ENCODE measurements at places on chromosomes 7 and 10. TPM values are rescaled to one million over a fixed set of nuclear protein-coding genes. Genes with fewer than 3 reads are reported as not detected.
A peak's percentile ranks its signal among the peaks of the same experiment; 100 is the strongest.

INHBA gene
- 1.1 TPM for polyA plus RNA-seq

SPDYE11 gene
- 1.00 TPM for polyA plus RNA-seq

MACC1 gene
- 13.5 TPM for polyA plus RNA-seq

KIAA1549 gene
- 16.9 TPM for polyA plus RNA-seq

CCL26 gene
- polyA plus RNA-seq, result 0.33 TPM

ACHE gene
- 2.5 TPM for polyA plus RNA-seq

PRKG1 gene
- polyA plus RNA-seq, result 17.1 TPM

GRCh38 chr7:19455623-19456022 is 253.2 kb downstream of the POLR1F start:
- no peak overlapping the region for H3K27ac ChIP-seq
- H3K4me1 ChIP-seq, result no peaks in the 10 kb centered on the region
- no peaks in the 10 kb centered on the region for H3K36me3 ChIP-seq
- H3K4me3 ChIP-seq, result no peak overlapping the region

GRCh38 chr7:122691569-122692235 is 7.2 kb downstream of the RNF133 start:
- no peaks in the 10 kb centered on the region for H3K36me3 ChIP-seq
- no peaks in the 10 kb centered on the region for H3K4me1 ChIP-seq
- DNase-seq, result no peak
- no peak overlapping the region for H3K4me3 ChIP-seq
- no peaks in the 10 kb centered on the region for H3K27me3 ChIP-seq

- DNase-seq, result no peak
- H3K4me3 ChIP-seq, result no peak overlapping the region
- H3K27ac ChIP-seq, result no peak overlapping the region
- H3K36me3 ChIP-seq, result no peaks in the 10 kb centered on the region
- no peaks in the 10 kb centered on the region for H3K4me1 ChIP-seq
Observed at GRCh38 chr10:79493806-79494205, 18.5 kb upstream of the EIF5AL1 start.

DNA sequence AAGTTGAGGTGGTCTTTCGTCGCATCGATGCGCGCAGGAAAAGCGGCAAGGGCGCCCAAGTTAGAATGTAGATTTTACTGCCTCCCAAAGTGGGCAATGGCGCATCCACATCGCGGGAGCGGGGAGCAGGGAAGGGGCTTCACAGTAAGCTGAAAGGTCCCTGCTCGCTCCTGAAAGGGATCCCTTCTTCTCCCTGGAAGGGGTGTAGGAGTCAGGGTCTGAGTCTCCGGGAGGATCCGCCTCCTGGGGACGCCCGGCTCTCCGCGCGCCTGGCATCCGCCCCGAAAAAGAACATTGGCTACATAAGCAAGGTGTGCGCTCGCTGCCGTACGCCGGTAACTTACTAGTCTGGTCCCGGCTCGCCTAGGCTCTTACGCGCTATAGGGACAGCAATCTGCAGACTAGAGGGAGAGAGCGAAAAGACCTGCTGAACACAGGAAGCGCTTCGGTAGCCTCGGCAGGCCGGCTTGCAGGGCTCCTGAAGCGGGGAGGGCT is 804 bp downstream of the UNC5B start:
- H3K4me3 ChIP-seq, result peak overlapping the region; percentile 82
- peaks cover 63% of the 10 kb centered on the region for H3K4me1 ChIP-seq
- peaks cover 90% of the 10 kb centered on the region for H3K27me3 ChIP-seq
- no peaks in the 10 kb centered on the region for H3K36me3 ChIP-seq
- DNase-seq, result peak; percentile 74

DNA sequence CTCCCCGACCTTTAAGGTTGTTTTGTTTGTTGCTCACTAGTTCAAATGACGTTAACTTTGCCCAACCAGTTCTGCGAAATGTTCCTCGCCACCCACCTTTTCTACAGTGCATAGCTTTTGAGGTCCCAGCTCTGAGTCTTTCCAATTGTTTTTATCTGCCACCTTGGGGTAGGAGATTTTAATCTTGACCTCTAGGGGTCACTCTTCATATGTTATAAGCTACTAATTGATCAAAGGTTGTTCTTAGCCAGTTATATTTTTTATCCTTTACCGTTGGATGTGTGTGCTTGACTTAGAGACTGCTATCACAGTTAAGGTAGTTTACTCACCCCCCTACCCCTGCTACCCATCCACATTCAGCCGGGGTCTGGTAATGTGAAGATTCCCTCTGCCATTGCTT is 372.4 kb downstream of the SUGCT start:
- no peak overlapping the region for H3K4me3 ChIP-seq
- H3K27ac ChIP-seq, result no peak overlapping the region
- no peak for DNase-seq
- H3K36me3 ChIP-seq, result no peaks in the 10 kb centered on the region

All from left lung (tissue), 14 donors.